Stimulated activated CD4-positive, alpha-beta T cell treated with anti-CD3 and anti-CD28 coated beads, Interleukin-1b, Interleukin-23, amount 100 ng/mL, for 1 hour (primary cell): ENCODE measurements at places on chromosomes 4 and X.

GRCh38 chr4:3466691-3467600 lies 3.8 kb downstream of the DOK7 start:
- DNase-seq: no peak

DNA sequence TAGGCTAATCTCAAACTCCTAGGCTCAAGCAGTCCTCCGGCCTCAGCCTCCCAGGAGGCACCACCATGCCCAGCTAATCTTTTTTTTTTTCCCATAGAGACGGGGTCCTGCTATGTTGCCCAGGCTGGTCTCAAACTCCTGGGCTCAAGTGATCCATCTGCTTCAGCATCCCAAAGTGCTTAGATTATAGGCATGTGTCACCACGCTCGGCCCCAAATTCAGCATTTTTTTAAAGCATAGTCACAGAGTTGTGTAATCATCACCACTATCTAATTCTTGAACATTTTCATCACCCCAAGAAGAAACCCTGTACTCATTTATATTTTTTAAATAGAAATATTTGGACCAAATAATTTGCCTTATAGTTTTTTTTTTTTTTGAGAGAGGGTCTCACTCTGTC lies 10.3 kb downstream of the CENPI start:
- no peak for DNase-seq

DNA sequence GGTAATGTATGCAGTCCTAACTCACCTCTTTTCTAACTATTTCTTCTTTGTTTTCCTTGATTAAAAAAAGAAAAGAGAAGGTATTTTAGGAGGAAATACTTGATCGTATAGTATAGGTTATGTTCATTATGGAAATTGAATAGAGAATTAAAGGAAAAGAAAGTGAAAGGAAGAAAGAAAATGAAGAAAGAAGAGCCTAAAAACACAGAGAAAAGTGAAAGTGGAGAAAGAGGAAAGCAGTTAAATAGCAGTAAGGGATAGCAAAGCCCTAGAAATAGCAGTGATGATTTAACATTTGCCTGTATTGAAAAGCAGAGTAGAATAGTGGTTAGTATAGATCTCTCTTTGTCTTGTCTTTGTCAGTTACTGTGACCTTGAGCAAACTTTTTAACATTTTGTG lies 37.0 kb downstream of the MRPL1 start:
- no peak for DNase-seq

DNA sequence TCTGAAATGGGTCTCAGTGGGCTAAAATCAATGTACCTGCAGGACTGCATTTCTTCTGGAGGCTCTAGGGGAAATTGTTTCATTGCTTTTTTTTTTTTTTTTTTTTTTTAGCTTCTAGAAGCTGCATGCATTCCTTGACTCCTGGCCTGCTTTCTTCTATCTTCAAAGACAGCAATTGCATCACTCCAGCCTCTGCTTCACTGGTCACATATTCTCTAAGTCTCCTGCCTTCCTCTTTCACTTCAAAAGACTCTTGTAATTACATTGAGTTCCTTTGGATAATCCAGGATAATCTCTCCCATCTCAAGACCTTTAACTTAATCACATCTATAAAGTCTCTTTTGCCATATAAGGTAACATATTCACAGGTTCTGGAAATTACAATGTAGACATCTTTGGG lies 11.3 kb upstream of the PCYT1B start:
- no peak for DNase-seq

DNA sequence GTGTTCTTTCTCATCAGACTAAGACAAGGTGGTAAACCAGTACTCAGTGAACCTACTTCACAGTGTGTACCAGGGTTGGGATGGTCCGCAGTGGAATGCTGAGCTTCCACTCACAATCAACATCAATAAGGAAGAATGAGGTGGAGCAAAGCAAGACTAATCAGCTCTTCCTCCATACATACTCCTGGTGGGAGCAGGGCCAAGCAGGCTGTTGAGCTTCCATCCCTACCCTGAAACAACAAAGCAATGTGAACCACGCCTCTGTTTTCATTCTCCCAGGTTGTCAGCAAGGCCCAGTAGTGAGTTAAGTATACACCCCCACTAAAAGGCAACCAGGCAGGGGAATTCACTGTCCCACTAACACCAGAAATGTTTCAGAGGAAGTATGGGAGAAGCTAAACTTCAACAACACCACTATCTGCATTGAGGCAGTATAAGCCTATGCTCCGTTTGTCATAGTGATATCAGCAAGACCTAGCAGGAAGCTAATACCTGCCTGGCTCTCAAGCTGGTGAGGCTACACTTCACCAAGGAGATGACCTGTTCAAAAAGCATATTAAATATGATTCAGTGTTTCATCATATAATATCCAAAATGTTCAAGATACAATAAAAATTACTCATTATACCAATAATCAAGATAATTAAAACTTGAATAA lies 109.5 kb downstream of the DDX60 start:
- DNase-seq: no peak

- DNase-seq: no peak
These were observed 56.6 kb downstream of the TMEM131L start for GRCh38 chr4:153522802-153523094.

DNA sequence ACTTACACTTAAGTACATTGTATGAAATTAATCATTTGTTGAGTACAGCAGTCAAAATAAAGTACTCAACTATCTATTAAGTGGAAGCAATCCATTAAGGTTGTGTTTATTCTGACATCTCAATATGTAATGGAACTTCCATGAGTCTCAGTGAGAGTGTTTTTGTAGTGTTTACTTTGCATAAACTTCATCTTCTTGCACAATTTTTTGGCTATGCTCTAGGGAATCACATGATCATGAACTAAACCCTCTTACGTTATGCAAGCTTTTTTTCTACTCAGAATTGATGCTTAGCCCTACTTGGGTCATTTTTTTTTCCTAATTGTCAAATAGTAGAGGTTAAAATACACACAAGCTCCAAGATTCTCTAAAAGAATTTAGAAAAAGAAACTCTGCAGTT lies 21.1 kb upstream of the PIGA start:
- no peak for DNase-seq

DNA sequence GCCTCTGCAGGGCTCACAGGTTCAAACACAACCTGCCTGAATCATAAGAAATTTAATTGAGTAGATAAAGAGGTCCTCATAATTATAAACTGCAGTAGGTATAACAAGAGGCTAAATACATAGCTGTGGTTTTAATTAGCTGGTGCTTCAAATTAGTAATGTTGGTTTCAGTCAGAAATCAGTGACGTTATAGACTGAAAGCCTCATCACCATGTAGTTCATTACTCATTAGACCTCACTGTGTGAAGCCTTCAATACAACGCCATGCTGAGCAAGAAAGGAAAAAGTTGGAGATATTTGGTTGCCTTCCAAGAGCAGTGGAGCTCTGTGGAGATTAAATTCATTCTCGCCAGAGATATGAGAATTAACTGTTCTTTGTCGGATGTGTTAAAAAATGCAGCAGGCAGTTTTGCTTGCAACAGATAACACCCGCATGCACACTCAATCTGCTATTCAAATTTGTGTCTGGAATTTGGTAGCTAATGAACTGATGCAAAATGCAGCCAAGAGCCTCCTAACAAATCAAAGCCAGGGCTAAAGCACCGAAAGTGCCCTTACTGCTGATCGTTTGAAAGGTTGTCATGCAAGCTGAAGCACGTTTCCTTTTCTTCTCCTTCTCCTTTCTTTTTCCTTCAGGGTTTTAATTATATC lies 148.9 kb downstream of the AFF2 start:
- no peak for DNase-seq

GRCh38 chr4:170729897-170730296 lies 640.1 kb upstream of the AADAT start:
- no peak for DNase-seq

DNA sequence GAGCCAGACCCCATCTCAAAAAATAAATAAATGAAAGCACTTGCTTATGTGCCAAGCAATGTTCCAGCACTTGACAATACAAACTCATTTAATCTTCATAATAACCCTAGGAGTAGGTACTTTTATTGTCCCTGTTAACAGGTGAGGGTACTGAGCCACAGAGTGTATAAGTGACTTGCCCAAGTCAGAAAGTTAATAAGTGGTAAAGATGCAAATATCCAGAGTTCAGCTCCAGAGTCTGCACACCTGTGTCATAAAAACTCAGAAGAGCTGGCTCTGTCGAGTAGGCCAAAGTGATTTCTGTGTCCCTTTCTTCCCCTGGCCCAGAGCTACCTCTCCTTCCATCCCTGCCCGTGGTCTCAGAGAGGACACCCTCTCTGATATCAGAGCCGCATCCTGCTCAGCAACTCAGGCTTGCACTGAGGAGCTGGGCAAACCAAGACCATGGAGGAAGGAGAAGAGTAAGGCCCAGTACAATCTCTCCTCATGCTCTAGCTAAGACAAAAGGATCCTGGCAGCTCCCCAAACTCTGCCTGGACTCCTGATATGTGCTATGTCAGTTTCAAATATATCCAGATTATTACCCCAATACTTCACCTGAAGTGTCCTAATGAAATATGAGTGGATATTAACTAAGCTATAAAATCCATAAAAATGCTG lies 136.3 kb downstream of the HS6ST2 start:
- no peak for DNase-seq

GRCh38 chr4:40991908-40992307 lies 222.4 kb downstream of the APBB2 start:
- DNase-seq: no peak

GRCh38 chr4:90181644-90182043 lies 54.5 kb downstream of the CCSER1 start:
- DNase-seq: no peak

DNA sequence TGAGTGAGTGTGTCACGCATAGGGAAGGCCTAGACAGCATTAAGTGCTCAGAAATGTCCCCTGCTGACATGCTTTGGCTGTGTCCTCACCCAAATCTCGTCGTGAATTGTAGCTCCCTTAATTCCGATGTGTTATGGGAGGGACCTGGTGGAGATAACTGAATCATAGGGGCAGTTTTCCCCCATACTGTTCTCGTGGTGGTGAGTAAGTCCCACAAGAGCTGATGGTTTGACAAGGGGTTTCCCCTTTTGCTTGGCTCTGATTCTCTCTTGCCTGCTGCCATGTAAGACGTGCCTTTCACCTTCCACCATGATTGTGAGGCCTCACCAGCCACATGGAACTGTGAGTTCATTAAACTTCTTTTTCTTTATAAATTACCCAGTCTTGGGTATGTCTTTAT lies 78.0 kb downstream of the NSUN7 start:
- DNase-seq: no peak

DNA sequence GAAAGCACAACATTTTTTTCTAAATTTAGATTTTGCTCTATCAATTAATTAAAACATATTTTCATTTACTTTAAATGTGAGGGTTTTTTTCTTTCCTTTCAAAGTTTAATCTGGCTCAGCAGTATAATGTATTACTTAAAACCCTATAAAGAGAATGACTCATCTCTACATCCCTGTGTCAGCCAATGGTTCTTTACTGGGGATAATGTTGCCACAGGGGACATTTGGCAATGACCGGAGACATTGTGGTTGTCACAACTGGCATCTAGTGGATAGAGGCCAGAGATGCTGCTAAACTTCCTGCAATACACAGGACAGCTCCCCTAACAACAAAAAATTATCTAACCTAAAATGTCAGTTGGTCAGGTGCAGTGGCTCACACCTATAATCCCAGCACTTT lies 53.8 kb downstream of the SYNPO2 start:
- no peak for DNase-seq

DNA sequence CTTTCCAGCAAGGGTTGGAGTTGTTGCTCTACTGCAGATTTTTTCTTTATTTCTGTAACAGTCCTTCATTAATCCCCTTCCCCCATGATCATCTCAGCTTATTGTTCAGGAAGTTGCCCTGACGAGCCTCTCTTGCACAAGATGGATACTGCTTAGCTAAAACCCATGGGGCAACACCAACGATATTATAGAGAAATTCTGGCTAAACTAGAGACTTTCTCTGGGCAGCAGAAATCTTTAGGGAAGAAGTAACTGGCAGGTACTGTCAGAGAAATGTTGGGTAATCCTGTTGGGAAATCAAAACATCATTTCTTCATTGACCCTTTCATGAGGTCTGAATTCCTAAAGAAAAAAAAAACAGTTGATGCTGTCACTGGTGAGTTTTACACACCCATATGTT lies 921.3 kb downstream of the NLGN4X start:
- no peak for DNase-seq

- no peak for DNase-seq
These were observed 508.9 kb upstream of the FTHL17 start for GRCh38 chrX:31580726-31581125.

GRCh38 chr4:55485821-55486220 lies 60.9 kb downstream of the CLOCK start:
- DNase-seq: no peak

GRCh38 chr4:119664168-119664907 lies 35.7 kb upstream of the PDE5A start:
- no peak for DNase-seq

GRCh38 chrX:38356401-38356800 lies 4.0 kb downstream of the OTC start:
- no peak for DNase-seq

GRCh38 chr4:18162453-18162852 lies 140.9 kb upstream of the LCORL start:
- DNase-seq: no peak

GRCh38 chrX:151818828-151819227 lies 84.3 kb downstream of the CNGA2 start:
- no peak for DNase-seq

GRCh38 chr4:81404294-81404693 lies 67.4 kb downstream of the RASGEF1B start:
- no peak for DNase-seq

- no peak for DNase-seq
These were observed 116.0 kb downstream of the CPEB2 start for GRCh38 chr4:15118292-15118691.

DNA sequence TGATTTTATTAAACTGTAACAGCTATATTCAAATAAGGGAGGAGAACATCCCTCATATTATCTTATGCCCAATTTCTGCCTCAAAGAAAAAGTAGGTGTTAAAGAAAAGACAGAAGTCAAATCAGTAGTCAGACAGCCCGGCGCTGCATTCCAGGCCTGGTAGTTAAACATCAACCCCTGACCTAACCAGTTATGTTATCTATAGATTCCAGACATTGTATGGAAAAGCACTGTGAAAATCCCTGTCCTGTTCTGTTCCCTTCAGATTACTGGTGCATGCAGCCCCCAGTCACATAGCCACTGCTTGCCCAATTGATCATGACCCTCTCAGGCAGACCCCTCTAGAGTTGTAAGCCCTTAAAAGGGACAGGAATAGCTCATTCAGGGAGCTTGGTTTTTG lies 269.9 kb upstream of the GALNT7 start:
- no peak for DNase-seq

GRCh38 chrX:127038065-127038464 lies 218.5 kb downstream of the PRR32 start:
- no peak for DNase-seq

DNA sequence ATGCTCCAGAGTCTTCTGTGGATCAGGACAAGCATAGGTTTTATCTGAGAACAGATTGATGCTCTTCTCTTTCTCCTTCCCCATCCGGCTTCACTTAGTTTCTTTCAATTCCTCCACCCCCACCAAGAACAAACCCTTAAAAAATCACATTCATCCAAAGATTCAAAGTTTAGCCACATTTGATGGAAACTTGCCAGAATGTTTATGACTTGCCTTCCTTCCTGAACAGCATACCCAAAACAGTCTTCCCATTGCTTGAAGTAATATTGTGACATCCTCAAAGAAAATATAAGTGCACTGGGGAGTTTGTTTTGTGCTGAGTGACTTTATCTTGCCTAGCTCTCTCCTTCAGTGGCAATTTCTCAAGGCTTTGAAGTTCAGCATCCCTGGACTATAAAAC lies 83.0 kb downstream of the MAGEB17 start:
- no peak for DNase-seq
